Activated T-cell treated with anti-CD3 and anti-CD28 coated beads, Interleukin-2, amount 50 U/mL, for 48 hours (primary cell): ENCODE measurements at places on chromosomes 2 and 18.

GRCh38 chr2:159186462-159186861, 100.0 kb downstream of the WDSUB1 start:
- DNase-seq, result no peak

GRCh38 chr2:190354003-190354690, 10.8 kb downstream of the INPP1 start:
- no peak for DNase-seq

DNA sequence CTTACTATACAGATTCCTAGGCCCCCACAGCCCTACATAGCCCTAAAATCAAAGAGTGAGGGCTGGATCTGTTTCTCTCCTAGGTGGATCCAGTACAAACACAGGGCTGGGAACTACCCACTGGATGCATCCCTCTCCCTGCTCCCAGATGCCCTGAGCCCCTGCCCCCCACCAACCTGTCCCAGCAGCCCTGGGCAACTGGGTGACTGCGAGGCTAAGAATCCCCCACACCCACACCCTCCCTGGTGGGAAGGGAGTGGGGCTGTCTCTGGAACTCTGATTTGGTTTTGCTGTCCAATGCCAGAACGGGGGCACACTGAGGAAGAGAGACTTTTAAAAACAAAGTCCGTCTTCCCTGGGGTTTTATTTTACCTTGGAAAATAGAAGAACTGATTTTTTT, 113.1 kb downstream of the SMAD7 start:
- no peak for DNase-seq

- no peak for DNase-seq
Observed at GRCh38 chr2:72950558-72951255, 33.4 kb downstream of the EMX1 start.

DNA sequence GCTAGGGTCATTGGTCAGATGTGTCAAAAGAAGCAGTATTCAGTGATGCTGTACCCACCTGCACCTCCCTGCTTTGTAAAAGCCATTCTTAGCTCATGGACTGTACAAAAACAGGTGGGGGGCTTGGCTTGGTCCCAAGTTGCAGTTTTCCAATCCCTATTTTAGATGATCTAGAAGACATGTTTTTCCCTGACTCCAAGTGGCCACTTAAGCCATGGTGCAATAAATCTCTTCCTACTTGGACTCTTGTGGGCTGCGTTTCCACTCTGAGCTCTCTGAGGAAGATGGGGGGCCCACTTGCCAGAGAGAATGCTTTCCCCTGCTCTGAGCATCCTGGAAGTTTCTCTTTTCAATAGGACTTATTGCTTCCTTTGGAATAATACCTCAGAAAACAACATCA, 57.0 kb upstream of the SPP2 start:
- DNase-seq, result no peak

DNA sequence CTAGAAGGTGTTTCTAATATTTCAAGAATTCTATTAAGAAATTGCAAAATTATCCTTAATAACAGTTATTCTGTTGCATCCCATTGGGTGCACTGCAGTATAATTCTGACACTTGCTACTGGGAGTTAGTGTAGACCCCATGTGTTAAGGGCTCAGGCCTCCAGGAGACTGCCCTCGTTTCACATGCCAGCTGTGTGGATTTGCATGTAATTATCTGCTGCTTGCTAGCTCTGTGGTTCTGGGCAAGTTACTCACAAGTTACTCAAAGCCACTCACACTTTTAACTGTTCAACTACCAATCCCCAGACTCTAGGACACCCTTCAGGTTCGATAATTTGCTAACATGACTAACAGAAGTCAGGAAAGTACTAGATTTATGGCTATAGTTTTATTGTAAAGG, 38.6 kb downstream of the ST6GAL2 start:
- DNase-seq, result no peak

DNA sequence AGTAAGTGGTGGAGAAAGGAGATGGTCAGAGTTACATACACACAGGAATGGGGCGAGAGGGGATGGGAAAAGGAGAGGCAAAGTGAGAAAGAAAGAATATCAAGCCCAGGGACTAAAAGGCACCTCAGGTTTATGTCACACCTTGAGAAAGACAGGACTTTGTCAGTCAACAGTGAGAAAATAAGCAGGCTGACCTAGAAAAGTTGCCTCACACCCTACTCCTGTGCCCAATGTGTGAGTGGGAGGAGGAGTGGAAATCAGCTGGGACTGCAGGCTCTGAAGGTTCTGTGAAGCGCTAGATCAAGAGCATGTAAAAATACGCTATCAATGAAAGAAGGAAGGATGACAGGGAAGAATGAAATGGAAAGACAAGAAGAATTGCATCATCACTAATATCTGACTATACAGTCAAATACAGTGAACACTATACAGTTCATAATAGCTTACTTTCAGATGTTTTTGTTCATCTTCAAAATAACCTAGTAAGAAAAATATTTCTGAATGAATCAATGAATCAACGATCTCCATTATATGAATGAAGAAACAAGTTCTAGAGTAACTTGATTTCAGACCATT, 10.7 kb downstream of the VPS54 start:
- DNase-seq, result no peak

DNA sequence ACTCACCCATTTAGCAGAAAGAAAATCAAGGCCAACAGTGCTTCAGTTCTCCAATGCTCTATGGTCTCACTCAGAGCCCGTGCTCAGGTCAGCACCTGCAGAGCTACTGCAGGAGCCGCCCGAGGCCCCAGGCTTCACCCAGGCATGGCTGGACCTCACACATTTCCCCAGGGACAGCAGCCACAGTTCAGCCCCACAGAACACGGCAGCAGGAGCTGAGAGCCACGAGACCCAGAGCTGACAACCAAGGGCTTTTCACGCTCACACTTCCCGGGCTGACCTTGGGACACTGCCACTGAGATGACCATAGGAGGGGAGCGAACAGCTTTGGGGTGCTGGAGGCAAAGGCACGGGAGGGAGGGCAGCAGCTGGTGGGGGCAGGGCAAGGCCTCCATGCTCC, 4.2 kb downstream of the TMEM18 start:
- DNase-seq, result no peak

DNA sequence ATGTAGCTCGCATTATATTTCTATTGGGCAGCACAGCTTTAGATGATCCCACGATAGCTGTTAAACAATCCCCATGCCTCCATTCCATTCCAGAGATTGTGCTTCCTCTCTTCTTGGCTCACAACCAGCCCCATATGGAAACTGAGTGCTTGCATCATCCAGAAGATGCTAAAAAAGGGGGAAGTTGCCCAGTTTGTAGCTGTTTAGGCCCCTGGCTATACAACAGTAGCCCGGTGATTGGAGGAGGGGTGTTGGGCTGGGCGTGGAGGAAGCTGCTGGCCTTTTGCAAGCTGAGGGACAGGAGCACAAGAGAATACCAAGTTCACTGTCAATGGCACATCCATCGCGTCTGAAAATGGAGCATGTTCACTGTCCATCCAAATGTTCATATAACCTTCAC, 360.2 kb downstream of the ALK start:
- no peak for DNase-seq

GRCh38 chr2:239693330-239693729, 292.5 kb upstream of the HDAC4 start:
- no peak for DNase-seq

GRCh38 chr2:143132355-143132754, 3.1 kb downstream of the ARHGAP15 start:
- peak; percentile 56 for DNase-seq

DNA sequence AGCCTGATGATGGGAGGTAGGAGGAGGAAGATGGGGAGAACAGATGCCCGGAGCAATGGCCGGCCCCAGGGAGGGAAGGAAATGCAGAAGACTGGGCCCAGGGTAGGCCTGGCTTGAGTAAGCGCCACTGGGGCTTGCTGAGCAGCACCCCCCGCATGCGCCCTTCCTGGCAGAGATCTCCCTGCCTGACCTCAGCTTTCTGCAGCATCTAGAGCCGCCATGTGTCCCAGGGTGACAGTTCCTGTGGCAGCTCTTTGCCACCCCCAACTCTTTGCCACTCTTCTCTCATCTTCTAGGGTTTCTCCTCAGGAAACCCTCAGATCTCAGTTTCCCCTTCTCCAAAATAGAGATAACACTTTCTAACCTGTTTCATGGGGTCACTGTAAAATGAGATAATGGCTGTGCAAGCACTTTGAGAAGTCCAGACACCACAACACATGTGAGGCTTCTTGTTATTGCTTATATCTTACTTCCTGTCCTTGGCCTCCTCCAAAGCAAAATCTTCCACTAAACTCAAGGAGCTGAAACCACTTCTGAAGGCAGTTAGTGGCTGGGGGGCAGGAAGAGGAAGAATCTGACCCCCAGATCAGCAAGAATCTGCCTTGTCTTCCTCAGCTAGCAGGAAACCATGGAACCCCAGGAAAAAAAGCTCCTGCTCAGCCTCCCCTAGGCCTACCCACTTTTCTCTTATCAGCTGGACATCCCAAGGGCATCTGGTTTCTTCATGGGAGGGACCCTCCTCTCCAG, 64.9 kb downstream of the EPAS1 start:
- DNase-seq, result no peak

GRCh38 chr2:88659538-88659915, 31.9 kb upstream of the RPIA start:
- no peak for DNase-seq

DNA sequence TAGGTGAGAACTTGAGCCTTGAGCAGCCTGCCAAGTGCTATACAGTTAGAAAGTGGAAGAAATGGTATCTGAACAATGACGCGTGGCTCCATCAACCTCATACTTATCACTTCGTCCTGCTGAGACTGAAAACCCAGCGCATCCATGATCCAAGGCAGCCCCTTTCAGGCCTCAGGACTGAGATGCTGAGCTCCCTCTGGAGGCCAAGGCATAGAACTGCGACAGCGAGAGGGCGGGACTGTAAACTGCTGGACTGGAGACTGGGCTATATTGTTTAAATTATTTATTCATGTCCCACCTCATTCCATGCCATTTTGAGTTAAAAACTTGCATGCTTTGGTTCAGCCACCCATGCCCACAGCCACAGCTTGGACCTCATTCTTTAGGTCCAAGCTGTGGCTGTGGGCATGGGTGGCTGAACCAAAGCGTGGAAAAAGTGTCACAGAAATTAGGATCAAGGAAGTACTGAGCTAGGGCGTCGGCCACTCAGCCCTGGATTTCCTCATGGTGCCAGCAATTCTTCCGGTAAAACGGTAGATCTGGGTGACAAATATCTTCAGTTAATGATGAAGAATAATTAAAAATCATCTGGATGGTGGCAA, 195.5 kb downstream of the L3MBTL4 start:
- peak; percentile 28 for DNase-seq

DNA sequence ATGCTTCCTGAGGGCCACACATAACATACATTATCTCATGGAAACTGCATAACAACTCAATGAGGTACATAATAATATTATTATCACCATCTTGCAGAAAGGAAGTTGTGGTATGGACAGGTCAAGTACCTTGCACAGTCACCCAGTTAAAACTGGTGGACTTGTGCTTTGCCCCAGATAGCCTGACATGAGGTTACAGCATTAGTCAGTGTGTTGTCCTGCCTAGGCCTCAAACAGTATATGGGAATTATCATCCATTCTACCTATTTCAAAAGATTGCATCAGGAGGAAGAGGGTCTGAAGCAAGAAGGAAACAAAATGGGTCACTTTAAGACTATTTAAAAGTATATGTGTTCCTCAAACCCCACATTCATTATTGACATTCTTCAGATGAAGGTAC, 5.4 kb upstream of the ANTXR1 start:
- DNase-seq, result no peak

- DNase-seq, result no peak
Observed at GRCh38 chr2:133641497-133641896, 73.2 kb upstream of the NCKAP5 start.

- DNase-seq, result no peak
Observed at GRCh38 chr2:47207614-47208013, 52.5 kb upstream of the STPG4 start.

- no peak for DNase-seq
Observed at GRCh38 chr2:208977582-208977981, 446.3 kb upstream of the MAP2 start.

- no peak for DNase-seq
Observed at GRCh38 chr2:28729698-28730097, 21.9 kb upstream of the PPP1CB start.

- no peak for DNase-seq
Observed at GRCh38 chr18:22641958-22642357, 224.2 kb upstream of the CTAGE1 start.

DNA sequence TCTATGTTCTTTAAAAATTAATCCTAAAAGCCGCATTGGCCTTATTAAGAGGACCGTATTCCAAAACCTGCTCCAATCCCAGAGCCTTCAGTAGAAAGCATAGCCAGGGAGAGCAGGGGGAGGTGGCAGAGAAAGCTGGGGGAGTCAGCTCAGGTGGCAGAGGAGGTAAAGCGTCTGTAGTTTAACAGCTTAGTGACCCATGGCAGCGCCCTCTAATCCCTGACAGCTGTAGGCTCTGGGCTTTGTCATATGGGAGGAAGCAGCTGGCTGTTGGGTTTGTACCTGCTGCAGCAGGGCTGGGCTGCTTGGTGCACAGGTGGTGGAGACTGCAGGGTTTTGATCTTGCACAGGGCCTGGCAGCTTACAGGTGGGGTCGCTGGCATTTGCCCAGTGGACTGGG, 50.6 kb downstream of the THNSL2 start:
- DNase-seq, result no peak

DNA sequence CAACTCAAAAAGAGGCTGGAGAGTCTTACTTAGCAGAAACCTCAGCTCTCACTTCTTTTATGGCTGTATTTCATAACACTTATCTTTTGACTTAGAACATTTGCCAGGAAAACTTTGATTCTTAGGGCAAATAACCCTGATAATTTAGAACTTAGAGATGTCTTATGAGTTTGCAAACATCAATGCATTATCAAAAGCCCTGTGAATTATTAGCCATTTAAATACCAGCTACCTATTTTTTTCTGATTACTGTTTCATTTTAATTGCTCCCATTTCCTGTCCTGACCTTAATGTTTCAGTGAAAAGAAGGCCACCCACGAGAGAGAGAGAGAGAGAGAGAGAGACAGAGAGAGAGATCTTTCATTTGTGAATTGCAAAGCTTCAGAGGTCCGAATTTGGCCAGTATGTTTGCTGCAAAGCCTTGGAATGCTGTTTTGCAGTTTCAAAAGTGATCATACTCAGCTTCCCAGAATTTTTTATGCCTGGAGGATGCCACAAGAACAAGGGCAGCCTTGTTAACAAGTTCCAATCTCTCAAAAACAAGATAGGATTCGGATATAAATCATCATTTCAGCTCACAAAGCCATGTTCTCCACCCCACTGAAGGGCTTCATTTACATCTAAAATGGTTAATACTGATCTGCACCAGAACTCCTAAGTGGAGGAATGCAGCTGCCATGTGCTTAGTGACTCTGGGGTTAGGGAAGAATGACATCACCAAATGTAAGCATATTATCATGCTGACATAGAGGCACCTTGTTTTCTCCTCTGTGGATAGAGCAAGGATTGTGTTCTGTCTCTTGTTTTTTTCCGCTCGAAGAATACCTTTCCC, 478.2 kb downstream of the ARHGAP15 start:
- DNase-seq, result no peak
